ENCODE measurements at places on chromosomes 3 and 15. TPM values are rescaled to one million over a fixed set of nuclear protein-coding genes. Genes with fewer than 3 reads are reported as not detected.
A peak's percentile ranks its signal among the peaks of the same experiment; 100 is the strongest.

Gene GOLGA8N
- total RNA-seq = 6.7 TPM

Gene SLC6A1
- total RNA-seq = 0.55 TPM

Gene TM6SF1
- not detected for total RNA-seq

- peaks cover 16% of the 10 kb centered on the region for H3K36me3 ChIP-seq
- no peaks in the 10 kb centered on the region for H3K4me1 ChIP-seq
- no peaks in the 10 kb centered on the region for H3K27me3 ChIP-seq
- no peak overlapping the region for H3K27ac ChIP-seq
Observed at GRCh38 chr15:99239545-99240198, 9.7 kb downstream of the TTC23 start.

GRCh38 chr3:149879872-149880271 lies 66.9 kb downstream of the RNF13 start:
- no peak overlapping the region for H3K27ac ChIP-seq
- H3K4me1 ChIP-seq = no peaks in the 10 kb centered on the region
- no peak overlapping the region for H3K4me3 ChIP-seq
- H3K36me3 ChIP-seq = no peaks in the 10 kb centered on the region
- peak; percentile 39 for DNase-seq

- H3K27ac ChIP-seq = no peak overlapping the region
- no peaks in the 10 kb centered on the region for H3K27me3 ChIP-seq
- H3K36me3 ChIP-seq = no peaks in the 10 kb centered on the region
- no peaks in the 10 kb centered on the region for H3K4me1 ChIP-seq
Observed at GRCh38 chr3:66092175-66092995, 53.7 kb upstream of the MAGI1 start.

GRCh38 chr15:57440167-57440566 lies 63.9 kb downstream of the CGNL1 start:
- no peaks in the 10 kb centered on the region for H3K36me3 ChIP-seq
- no peak overlapping the region for H3K27ac ChIP-seq
- H3K27me3 ChIP-seq = no peaks in the 10 kb centered on the region

- H3K27ac ChIP-seq = peak overlapping the region; percentile 40
- no peaks in the 10 kb centered on the region for H3K36me3 ChIP-seq
- H3K4me3 ChIP-seq = no peak overlapping the region
- peak; percentile 82 for DNase-seq
- H3K4me1 ChIP-seq = peaks cover 6% of the 10 kb centered on the region
- no peaks in the 10 kb centered on the region for H3K27me3 ChIP-seq
Observed at GRCh38 chr15:77859491-77860060, 217.9 kb downstream of the TBC1D2B start.

- H3K4me3 ChIP-seq = no peak overlapping the region
- H3K27me3 ChIP-seq = no peaks in the 10 kb centered on the region
- no peak for DNase-seq
- no peak overlapping the region for H3K27ac ChIP-seq
Observed at GRCh38 chr3:117962750-117963149, 1071.9 kb downstream of the IGSF11 start.

- no peak for DNase-seq
- H3K27ac ChIP-seq = no peak overlapping the region
- no peaks in the 10 kb centered on the region for H3K36me3 ChIP-seq
- no peak overlapping the region for H3K4me3 ChIP-seq
- peaks cover 4% of the 10 kb centered on the region for H3K4me1 ChIP-seq
Observed at GRCh38 chr3:56629451-56629850, 53.6 kb downstream of the TASOR start.

- peaks cover 73% of the 10 kb centered on the region for H3K27me3 ChIP-seq
- no peak for DNase-seq
- H3K4me1 ChIP-seq = peaks cover 14% of the 10 kb centered on the region
- no peak overlapping the region for H3K27ac ChIP-seq
- no peak overlapping the region for H3K4me3 ChIP-seq
- no peaks in the 10 kb centered on the region for H3K36me3 ChIP-seq
Observed at GRCh38 chr15:89395996-89396395, 61.4 kb upstream of the POLG start.

- no peak overlapping the region for H3K4me3 ChIP-seq
- H3K27ac ChIP-seq = no peak overlapping the region
- H3K27me3 ChIP-seq = no peaks in the 10 kb centered on the region
- peak; percentile 41 for DNase-seq
- H3K4me1 ChIP-seq = peaks cover 10% of the 10 kb centered on the region
- H3K36me3 ChIP-seq = no peaks in the 10 kb centered on the region
Observed at GRCh38 chr15:69626095-69627066, 173.8 kb downstream of the RPLP1 start.

GRCh38 chr3:69400683-69401082 lies 14.8 kb upstream of the FRMD4B start:
- no peak overlapping the region for H3K27ac ChIP-seq
- no peak overlapping the region for H3K4me3 ChIP-seq
- peaks cover 10% of the 10 kb centered on the region for H3K4me1 ChIP-seq
- no peak for DNase-seq
- H3K27me3 ChIP-seq = no peaks in the 10 kb centered on the region

GRCh38 chr3:64824394-64824909 lies 136.7 kb upstream of the ADAMTS9 start:
- no peak overlapping the region for H3K4me3 ChIP-seq
- no peak overlapping the region for H3K27ac ChIP-seq
- H3K36me3 ChIP-seq = no peaks in the 10 kb centered on the region
- no peak for DNase-seq
- no peaks in the 10 kb centered on the region for H3K27me3 ChIP-seq
